ENCODE measurements at places on chromosomes 13 and 19. TPM values are rescaled to one million over a fixed set of nuclear protein-coding genes. Genes with fewer than 3 reads are reported as not detected.

DNA sequence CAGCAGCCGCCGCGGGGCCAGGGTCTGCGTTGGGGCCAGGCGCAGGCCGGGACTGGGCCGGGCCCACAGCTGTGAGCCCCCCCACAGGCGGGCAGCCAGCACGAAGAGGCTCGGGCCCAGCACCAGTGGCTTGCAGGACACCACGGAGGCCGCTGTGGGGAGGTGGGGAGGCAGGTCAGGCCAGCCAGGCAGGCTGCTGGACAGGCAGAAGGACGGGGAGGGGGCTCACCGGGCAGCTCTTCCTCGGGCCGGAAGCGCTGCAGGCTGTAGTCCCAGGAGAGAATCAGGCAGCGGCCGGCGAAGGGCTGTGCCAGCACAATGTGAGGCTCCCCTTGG lies 8.3 kb downstream of the LGI4 start:
- no peak for DNase-seq
- H3K27me3 ChIP-seq: no peaks in the 10 kb centered on the region
- H3K4me1 ChIP-seq: peaks cover 19% of the 10 kb centered on the region
- H3K27ac ChIP-seq: no peak overlapping the region
- H3K4me3 ChIP-seq: no peak overlapping the region

DNA sequence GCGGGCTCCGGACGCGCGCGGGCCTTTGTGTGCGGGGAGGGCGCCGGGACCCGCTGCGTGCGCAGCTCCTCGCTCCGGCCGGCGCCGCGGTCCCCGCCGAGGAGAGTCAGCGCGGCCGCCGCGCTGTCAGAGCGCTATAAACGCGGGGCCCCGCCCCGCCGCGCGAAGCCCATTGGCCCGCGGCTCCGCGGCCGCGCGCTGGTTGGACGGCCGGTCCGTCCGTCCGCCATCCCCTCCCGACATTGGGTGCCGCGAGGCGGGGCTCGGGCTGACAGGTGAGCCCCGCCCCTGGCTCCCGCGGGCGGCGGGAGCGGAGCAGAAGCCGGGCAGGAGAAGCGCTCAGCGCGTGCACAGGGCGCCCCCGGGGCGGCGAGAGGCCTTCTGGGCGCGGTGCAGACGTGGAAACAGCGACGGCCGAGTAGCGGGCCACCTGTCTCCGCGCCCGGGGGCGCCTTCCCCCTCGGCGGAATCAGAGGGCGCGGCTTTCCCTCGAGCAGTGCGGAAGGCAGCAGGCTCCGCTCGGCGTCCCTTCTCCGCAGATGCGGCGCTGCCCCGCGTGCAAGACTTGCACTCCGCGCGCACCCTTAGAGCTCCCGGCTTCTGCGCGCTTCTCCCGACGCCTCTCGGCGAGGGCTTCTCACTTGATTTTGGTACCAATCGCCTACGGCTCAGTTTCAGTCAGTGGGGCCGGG lies at the start of gene EFNB2:
EFNB2 (minus strand) TSS at position 111 of the 692 bp plus-strand sequence. CDS start 698 bp downstream, outside the sequence.
- H3K4me3 ChIP-seq: peak within 1 kb of the TSS; percentile 93
- peaks cover 14% of the 10 kb centered on the region for H3K4me1 ChIP-seq
- H3K36me3 ChIP-seq: no peaks in the 10 kb centered on the region
- no peaks in the 10 kb centered on the region for H3K27me3 ChIP-seq

The ZNF442 gene
- total RNA-seq: 1.9 TPM

- no peak overlapping the region for H3K4me3 ChIP-seq
- DNase-seq: no peak
- no peak overlapping the region for H3K27ac ChIP-seq
- no peaks in the 10 kb centered on the region for H3K27me3 ChIP-seq
- H3K4me1 ChIP-seq: no peaks in the 10 kb centered on the region
Observed at GRCh38 chr13:114147803-114148520, 15.5 kb upstream of the RASA3 start.

The THSD1 gene
- 0.11 TPM for total RNA-seq

GRCh38 chr13:34421347-34421719 lies 520.7 kb upstream of the NBEA start:
- H3K4me1 ChIP-seq: no peaks in the 10 kb centered on the region
- H3K27ac ChIP-seq: no peak overlapping the region
- DNase-seq: no peak
- no peaks in the 10 kb centered on the region for H3K36me3 ChIP-seq
- no peaks in the 10 kb centered on the region for H3K27me3 ChIP-seq

DNA sequence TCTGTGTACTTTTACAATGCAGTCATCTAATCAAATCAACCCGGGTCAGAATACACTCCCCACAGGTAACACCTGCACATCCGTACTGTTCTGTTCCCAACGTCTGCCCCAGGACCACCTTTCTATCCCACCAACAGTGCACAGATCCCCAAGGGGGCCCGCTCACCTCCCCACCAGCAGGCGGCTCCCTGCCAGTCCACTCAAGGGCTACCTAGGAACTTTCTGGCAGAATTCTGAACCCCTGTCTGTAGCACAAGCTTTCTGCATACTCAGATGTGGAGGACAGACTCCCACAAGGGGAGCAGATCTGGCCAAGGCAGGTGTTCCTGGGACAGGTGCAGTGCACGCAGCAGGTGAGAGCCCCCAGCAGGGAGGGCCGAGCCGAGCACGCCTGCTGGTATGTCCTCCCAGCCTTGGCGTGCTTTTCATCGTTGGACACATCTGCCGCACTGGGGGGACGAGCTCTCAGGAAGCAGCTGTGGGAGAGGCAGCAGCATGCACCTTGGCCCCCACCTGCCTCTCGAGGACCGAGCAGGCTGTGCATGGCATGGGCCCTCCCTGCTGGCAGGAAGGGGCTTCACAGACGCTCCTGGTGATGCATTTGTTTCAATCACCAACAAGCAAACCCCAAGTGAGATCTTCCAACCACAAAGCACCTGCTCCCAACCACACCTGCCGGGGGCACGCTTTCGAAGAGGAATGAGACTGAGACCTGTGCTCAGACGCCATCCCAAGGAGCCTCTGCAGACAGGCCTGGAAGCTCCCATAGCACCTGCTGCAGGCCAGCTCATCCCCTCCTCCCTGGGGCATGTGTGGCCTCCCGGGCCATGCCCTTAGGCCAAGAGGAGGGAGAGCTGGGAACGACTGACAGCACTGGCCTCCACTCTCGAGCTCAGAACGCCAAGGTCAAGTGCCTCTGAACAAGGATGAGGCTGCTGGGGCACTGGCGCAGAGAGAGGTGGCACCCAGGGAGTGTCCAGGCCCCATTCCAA lies 35.9 kb downstream of the RAB20 start:
- H3K27ac ChIP-seq: peak overlapping the region; percentile 84
- H3K36me3 ChIP-seq: peaks cover 2% of the 10 kb centered on the region
- H3K4me3 ChIP-seq: no peak overlapping the region
- H3K4me1 ChIP-seq: peaks cover 41% of the 10 kb centered on the region
- no peaks in the 10 kb centered on the region for H3K27me3 ChIP-seq

DNA sequence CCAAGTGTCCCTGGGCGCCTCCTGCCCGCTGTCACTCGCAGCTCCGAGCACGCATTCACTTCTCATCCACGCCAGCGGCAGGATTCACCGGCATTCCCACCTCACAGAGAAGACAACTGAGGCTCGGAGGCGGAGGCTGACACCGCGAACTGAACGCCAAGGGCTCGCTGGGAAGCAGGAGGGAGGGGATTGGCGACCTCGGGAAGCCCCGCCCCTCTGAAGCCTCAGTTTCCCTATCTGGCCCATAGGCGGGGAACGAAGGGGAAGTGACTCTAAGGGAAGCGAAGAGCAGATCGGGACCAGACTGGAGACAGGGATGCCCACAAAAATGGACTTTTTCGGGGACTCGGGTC lies 256 bp downstream of the MICOS13 start:
- H3K36me3 ChIP-seq: no peaks in the 10 kb centered on the region
- peak overlapping the region; percentile 96 for H3K27ac ChIP-seq
- DNase-seq: no peak

DNA sequence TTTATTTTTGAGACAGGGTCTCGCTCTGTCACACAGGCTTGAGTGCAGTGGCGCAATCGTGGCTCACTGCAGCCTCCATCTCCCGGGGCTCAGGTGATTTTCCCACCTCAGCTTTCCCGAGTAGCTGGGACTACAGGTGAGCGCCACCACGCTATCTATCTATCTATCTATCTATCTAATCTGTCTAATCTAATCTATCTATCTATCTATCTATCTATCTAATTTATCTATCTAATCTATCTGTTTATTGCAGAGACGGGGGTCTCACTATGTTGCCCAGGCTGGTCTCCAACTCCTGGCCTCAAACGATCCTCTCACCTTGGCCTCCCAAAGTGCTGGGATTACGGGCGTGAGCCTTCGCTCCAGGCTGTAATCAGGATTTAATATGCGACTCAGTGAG lies 587 bp downstream of the ZNF613 start:
- no peaks in the 10 kb centered on the region for H3K4me1 ChIP-seq
- peak overlapping the region; percentile 57 for H3K4me3 ChIP-seq
- no peaks in the 10 kb centered on the region for H3K36me3 ChIP-seq
- H3K27ac ChIP-seq: peak overlapping the region; percentile 88
- no peak for DNase-seq

The KIR3DL1 gene
- total RNA-seq: not detected

The KLK15 gene
- total RNA-seq: not detected

The COG6 gene
- 63.6 TPM for total RNA-seq

DNA sequence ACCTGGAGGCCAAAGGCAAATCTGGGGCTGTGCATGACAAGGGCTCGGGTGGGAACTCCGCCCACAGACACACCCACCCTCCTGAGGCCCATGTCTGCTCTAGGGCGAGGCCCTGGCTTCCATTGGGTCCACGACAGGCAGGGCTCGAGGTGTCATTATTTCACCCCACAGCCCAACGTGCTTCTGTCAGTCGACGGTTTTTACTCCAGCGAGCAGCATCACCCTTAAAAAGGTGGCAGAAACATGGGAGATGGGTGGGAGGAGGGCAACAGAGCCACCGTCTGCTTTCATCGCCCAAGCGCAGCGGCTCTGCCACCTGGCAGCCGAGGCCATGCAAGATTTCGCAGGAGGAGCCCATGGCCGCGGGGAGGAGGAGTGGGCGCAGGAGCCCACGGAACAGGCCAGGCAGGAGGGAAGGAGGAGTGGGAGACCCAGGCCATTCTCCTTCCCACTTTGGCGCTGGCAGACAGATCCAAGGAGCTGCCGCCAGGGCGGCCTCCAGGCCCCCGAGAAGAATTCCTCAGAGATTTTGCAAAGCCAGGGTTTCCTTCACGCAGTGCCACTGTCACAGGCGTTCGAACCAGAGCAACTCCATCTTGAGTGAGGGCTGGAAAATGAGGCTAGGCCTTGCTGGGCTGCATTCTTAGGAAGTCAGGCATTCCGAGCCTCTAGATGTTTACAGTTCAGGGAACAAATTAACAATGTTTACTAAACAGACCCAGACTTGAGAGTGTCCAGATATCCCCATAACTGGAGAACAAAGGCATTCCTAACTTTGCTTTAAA lies 49.3 kb upstream of the TUBGCP3 start:
- DNase-seq: no peak
- H3K4me1 ChIP-seq: peaks cover 25% of the 10 kb centered on the region
- H3K36me3 ChIP-seq: no peaks in the 10 kb centered on the region
- H3K4me3 ChIP-seq: no peak overlapping the region

The FCGBP gene
- 0.26 TPM for total RNA-seq

GRCh38 chr13:109357751-109358471 lies 428.5 kb downstream of the IRS2 start:
- DNase-seq: no peak
- H3K4me3 ChIP-seq: no peak overlapping the region
- H3K27me3 ChIP-seq: no peaks in the 10 kb centered on the region
- no peaks in the 10 kb centered on the region for H3K4me1 ChIP-seq

DNA sequence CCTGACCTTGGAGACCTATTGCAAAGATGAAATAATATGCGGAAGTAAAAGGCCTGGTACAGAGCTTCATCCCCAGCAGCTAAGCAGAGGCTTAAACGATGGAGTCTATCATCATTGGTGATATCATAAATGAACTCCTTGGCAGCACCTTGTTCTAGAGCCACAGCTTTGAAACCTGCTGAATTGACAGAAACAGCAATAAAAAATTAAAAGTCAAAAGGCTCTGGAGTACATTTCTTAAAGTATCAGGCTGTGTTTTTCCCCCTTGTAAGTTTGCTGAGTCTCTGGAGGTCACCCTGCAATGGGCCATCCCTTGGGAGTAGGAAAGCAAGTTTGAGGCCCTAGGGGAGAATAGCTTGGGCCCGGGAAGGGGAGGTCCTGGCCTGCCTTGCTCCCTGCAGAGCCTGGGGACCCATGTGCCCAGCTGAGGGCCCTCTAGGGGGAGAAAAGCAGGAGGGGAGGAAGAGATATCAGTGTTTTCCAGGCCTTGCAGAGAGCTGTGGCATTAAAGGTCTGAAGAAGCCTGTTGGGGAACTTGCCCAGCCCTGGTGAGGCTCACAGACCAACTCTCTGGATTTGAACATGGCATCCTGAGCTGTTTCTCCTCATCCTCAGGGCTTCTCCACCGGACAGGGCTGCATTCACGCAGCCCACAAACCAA lies 416.1 kb downstream of the ZNF536 start:
- H3K4me1 ChIP-seq: no peaks in the 10 kb centered on the region
- H3K27me3 ChIP-seq: no peaks in the 10 kb centered on the region
- no peak for DNase-seq
- no peak overlapping the region for H3K27ac ChIP-seq

GRCh38 chr19:1154731-1155351 lies 19.2 kb downstream of the SBNO2 start:
- peaks cover 2% of the 10 kb centered on the region for H3K36me3 ChIP-seq
- no peaks in the 10 kb centered on the region for H3K27me3 ChIP-seq
- H3K4me1 ChIP-seq: no peaks in the 10 kb centered on the region

GRCh38 chr13:78147905-78148304 lies 229.3 kb upstream of the EDNRB start:
- no peaks in the 10 kb centered on the region for H3K36me3 ChIP-seq
- H3K4me3 ChIP-seq: no peak overlapping the region
- H3K4me1 ChIP-seq: peaks cover 19% of the 10 kb centered on the region
- H3K27ac ChIP-seq: peak overlapping the region; percentile 27
- DNase-seq: no peak
- no peaks in the 10 kb centered on the region for H3K27me3 ChIP-seq

The A1BG gene
- total RNA-seq: 2.8 TPM

- peaks cover 6% of the 10 kb centered on the region for H3K4me1 ChIP-seq
- no peak overlapping the region for H3K4me3 ChIP-seq
- no peak overlapping the region for H3K27ac ChIP-seq
Observed at GRCh38 chr19:44308011-44308410, 3.2 kb upstream of the ZNF235 start.

The ELAVL3 gene
- not detected for total RNA-seq

- no peaks in the 10 kb centered on the region for H3K4me1 ChIP-seq
- no peak overlapping the region for H3K4me3 ChIP-seq
- no peak for DNase-seq
- no peaks in the 10 kb centered on the region for H3K36me3 ChIP-seq
- no peaks in the 10 kb centered on the region for H3K27me3 ChIP-seq
Observed at GRCh38 chr13:57632276-57633140, 964 bp downstream of the PCDH17 start.
